ENCODE measurements at places on chromosomes 11 and 22.
A peak's percentile ranks its signal among the peaks of the same experiment; 100 is the strongest.

GRCh38 chr22:35900483-35901168, 128.0 kb downstream of the RBFOX2 start:
- DNase-seq: no peak

DNA sequence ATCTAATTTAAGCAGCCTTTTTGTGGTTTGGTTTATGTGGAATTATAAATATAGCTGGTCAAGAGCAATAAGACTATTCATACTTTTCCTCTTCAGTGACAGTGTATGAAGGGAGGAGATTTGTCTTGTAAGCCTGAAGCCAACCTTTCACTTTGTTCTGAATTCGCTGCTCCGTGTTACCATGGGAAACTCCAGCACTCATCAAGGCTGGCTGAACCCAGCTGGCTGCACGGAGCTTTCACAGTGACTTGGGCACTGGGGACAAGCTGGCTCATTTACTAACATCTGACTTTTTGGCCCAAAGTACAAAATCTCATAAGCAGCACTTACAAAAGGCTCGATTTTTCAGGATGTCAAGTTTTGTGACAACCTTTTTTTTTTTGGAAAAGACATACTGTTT, 120.4 kb upstream of the GRIA4 start:
- no peak for DNase-seq

DNA sequence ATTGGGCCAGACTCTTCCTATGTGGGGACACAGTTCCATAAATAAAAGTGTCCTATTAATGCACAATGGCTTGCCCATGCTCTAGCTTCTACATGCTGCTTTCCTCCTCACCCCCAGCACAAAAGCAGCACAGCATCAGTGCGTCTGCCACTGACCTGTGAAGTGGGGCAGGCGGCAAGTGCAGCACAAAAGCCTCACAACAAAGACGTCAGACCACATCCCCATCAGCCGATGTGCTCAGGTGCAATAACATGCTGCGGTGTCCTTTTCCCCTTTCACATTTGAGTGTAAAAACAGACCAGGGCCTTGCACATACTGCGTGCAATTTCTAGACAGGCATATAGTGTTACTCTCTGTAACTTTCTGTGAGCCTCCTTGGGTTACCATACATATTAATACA, 12.8 kb downstream of the DKK3 start:
- no peak for DNase-seq

- no peak for DNase-seq
These were observed 32.2 kb downstream of the C11orf91 start for GRCh38 chr11:33668468-33668825.

DNA sequence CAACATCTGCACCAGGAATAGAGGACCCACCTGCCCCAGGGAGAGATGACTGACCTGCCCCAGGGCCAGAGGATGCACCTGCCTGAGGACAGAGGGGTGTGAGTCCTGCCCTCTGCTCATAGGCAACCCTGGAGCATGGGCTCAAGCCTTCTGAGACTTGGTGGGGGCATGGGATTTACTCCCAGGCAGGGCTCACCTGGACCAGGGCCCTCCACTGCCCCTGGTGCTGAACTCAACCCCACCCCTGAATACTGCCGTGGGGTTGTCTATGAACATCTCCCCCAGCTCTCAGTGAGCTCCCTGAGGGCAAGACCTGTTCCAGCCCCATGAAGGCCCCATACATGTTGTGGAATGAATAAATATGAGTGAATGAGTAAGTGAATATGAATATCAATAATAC, 33.8 kb upstream of the MUC5AC start:
- DNase-seq: peak; percentile 43

DNA sequence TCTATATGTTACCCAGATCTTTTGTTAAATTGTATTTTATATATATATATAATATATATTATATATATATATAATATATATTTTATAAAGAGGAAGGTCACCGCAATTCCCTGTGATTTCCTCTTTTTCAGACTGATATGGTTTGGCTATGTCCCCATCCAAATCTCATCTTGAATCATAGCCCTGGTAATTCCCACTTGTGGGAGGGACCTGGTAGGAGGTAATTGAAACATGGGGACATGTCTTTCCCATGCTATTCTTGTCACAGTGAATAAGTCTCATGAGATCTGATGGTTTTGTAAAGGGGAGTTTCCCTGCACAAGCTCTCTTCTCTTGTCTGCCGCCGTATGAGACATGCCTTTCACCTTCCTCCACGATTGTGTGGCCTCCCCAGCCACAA, 157.6 kb downstream of the RAB38 start:
- DNase-seq: no peak

DNA sequence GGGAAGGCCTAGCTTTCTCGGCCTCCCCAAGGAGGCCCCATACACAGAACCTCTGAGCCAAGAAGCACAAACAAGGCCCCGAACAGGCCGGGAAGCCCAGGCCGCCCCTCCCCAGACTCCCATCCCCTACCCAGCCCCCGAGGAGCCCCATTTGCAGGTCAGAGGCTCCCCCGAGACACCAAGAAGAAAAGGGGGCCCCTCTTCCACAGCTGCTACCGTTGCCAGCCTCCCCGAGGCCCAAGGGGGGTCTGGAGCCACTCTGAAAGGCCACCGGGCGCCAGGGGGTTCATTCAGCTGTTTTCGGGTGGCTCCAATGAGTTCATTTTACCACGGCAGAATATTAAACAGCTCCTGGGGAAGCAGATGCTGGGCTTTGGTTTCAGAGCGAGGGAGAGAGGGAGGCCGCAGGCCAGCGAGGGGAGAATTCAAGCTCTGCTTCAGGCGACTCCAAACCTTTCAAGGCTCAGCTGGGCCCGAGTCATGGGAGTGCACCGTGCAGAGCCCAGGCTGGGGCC, 28.5 kb downstream of the MN1 start:
- no peak for DNase-seq

- DNase-seq: no peak
These were observed 83.5 kb upstream of the THY1 start for GRCh38 chr11:119506436-119506835.

GRCh38 chr11:6611092-6611962, 689 bp downstream of the TAF10 start:
- DNase-seq: no peak

- no peak for DNase-seq
These were observed 415.9 kb downstream of the TBC1D22A start for GRCh38 chr22:47178339-47178738.

- DNase-seq: peak; percentile 56
These were observed 11.3 kb upstream of the NLRP6 start for GRCh38 chr11:266676-267439.

DNA sequence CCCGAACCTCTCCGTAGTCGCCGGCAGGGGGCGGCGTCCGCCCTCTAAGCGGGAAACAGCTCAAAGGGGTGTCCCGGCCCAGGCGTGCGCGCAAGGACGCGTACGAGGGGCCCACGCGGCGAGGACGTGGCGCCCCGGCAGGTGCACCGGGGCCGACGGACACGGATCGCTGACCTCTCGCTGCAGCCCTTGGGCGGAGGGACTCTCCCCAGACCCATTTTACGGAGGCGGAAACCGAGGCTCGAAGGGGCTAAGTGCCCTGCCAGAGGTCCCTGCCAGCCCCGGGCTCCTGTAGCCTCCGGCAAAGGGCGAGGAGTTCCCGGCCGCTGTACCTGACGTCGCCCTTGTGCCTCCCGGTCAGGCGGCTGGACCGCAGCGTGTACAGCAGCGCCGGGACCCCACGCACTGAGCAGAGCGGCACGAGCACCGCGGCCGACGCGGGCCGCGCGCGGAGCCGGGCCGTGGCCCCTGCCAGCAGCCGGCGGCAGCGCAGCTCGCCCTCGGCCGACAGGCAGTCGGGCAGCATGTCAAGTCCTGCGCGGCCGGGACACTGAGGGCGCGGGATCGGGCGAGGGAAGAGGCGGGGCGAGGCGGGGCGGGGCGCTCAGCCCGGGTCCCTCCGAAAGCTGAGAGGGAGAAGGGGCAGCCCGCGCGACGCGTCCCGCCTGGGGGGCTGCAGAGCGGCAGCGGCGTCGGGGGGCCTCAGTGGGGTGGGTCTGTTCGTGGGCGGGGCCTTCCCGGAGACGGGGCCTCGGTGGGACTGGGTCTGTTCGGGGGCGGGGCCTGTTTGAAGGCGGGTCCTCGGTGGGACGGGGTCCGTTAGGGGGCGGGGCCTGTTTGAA, at the start of gene NUDT8:
Gene NUDT8 (minus strand): TSS at position 552 of the 842 bp plus-strand sequence. CDS start 26 bp downstream, at position 526.
- DNase-seq: peak; percentile 90

- peak; percentile 37 for DNase-seq
These were observed 23.5 kb upstream of the ANKK1 start for GRCh38 chr11:113363996-113364641.

- DNase-seq: no peak
These were observed 107.2 kb downstream of the SWAP70 start for GRCh38 chr11:9771071-9771511.

DNA sequence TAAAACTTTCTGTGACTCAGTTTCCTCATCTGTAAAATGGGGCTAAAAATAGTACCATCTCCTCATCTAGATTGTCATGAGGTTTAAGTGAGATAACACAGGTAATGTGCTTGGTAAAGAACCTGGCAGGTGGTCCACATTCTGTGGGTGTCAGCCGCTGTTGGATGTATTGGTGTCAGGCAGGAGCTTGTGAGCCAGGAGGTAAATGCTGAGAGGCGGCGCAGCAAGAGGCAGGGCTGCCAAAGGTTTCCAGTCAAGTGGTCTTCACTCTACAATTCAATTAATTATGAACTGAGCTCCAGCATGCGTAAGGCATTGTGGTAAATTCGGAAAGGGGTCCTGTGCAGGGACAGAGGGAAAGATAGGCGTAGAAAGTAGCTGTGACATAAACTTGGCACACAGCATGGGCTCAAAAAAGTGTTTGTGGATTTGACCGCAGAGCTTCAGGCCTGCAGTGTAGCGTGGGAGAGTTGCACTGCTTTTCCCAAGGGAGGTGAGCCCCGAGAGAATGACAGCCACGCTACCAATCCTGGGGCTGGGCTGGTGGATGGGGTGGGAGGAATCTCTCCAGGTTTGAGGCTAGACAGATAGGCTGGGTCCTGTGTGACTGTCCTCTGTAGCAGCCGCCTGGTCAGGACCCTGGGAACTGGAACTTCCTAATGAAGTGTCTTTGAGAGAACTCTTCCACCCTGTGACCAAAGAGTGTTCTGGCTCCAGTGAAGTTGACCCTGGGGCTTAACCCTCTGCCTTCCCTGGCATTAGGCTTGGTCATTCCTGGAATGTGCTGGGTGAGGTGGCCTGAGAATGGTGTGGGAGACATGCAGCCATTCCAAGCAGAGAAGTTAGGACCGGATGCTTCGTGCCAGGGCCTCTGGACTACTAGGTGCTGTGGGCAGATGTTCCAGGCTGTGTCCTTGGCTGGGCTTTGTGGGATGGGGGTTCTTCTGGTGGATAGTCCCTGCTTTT, 122.4 kb downstream of the FEZ1 start:
- DNase-seq: no peak

- DNase-seq: no peak
These were observed 28.7 kb upstream of the MMP20 start for GRCh38 chr11:102653744-102654291.

DNA sequence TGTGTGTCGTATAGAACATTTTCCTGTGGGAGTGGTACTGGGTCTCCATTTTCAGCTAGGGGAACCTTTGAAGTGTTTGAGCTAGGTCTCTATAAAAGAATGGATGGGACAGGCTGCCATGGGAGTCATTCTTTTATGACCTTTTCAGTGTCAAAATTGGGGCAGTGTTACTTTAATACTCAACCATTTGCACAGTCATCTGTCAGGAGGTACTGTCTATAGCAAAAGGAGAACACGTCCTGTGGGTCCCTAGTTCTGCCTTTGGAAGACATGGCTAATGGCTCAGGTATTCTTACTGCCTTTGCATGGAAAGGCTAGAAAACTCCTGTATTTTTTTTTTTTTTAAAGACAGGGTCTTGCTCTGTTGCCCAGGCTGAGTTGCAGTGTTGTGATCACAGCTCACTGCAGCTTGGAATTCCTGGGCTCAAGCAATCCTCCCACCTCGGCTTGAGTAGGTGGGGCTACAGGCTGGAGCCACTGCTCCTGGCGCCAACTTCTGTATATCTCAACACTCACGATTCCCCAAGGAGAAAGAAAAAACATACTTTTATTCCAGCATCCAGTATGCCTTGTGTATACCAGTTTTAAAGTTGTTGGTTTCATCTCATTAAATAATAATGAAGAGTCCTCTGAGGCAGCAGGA, 2.1 kb upstream of the ATF4 start:
- no peak for DNase-seq
